ENCODE measurements at places on chromosomes 4 and X.

DNA sequence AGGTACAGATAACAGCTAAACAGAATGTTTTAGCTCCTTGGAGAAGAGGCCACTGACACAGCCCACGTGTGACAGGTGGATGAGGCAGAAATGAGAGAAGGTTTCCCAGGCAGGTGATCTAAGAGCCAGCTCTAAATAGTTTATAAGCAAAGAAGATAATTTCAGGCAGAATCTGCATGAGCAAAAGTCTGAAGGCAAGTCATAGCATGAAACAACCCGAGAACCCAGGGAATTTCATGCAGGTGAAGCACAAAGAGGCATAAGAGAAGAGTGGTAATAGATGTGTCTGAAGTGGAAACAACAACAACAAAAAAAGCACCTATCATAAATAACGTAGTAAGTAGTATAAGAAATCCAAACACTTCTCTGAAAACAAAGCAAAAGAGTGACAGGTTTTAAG lies 275.8 kb upstream of the CPEB2 start:
- no peak for DNase-seq

- DNase-seq: no peak
Measured at GRCh38 chr4:82479562-82479961, 49.2 kb downstream of the ENOPH1 start.

- no peak for DNase-seq
Measured at GRCh38 chr4:17687237-17687857, 72.9 kb downstream of the MED28 start.

DNA sequence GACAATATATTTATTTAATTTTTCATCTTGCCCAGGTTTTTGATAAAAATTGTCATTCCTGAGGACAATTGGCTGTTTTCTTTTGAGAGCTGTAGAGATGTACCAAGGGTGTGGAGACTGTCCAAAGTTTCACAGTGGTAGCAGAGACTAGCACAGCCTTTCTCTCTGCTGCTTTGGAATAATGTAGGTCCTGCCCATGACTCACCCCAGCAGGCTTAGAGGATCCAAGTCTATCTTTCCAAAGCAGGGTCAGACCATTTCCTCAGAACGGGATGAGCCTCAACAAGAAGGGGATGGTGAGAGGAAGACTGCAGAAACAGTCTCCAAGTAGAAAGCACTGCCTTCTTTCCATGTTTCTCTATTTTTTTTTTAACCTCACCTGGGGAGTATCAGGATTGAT lies 131.5 kb upstream of the RPL34 start:
- DNase-seq: no peak

DNA sequence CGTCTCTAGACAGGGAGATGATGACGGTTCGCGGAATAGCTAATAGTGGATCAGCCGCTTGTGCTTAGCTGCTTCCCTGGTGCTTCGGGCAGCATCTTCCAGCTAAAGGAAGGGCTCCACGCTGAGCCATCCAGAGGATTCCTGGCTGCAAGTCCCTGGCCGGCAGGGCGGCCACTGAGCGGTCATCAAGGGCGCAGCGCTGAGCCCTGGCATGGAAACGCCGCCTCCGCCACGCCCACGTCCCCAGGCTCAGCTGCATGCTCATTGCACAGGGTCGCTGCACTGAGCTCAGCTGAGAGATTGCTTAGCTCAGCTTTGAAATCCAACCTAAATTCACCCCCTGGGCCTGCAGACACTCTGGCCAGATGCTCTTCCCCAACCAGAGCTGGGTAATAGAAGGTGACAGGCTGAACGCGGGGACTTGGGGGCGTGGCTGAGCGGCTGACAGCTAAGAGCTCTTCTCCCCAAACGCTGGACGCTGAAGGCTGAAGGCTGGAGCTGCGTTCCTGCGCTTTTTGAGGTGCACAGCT lies 118.2 kb upstream of the KIT start:
- peak; percentile 35 for DNase-seq

DNA sequence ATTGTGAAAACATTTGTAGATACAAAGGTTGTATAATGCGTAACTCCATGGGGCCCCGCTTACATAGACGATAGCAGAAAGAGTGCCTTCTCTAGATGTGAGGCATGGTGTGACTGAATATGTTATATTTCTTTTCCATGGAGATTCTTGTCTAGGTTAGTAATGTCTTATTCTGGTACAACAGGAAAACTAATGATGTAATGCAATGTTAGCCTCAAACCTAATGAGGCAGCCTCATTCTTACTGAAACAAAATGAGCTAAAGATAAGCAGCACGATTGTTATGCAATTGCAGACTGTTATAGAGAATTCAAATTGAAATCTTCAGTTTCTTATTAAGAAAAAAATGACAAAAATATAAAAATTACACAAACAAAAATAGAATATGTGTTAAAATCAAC lies 171.1 kb upstream of the ANKRD50 start:
- DNase-seq: no peak

GRCh38 chr4:105632599-105632998 lies 75.9 kb downstream of the INTS12 start:
- no peak for DNase-seq

GRCh38 chrX:33908898-33909297 lies 223.2 kb downstream of the FAM47A start:
- DNase-seq: no peak

DNA sequence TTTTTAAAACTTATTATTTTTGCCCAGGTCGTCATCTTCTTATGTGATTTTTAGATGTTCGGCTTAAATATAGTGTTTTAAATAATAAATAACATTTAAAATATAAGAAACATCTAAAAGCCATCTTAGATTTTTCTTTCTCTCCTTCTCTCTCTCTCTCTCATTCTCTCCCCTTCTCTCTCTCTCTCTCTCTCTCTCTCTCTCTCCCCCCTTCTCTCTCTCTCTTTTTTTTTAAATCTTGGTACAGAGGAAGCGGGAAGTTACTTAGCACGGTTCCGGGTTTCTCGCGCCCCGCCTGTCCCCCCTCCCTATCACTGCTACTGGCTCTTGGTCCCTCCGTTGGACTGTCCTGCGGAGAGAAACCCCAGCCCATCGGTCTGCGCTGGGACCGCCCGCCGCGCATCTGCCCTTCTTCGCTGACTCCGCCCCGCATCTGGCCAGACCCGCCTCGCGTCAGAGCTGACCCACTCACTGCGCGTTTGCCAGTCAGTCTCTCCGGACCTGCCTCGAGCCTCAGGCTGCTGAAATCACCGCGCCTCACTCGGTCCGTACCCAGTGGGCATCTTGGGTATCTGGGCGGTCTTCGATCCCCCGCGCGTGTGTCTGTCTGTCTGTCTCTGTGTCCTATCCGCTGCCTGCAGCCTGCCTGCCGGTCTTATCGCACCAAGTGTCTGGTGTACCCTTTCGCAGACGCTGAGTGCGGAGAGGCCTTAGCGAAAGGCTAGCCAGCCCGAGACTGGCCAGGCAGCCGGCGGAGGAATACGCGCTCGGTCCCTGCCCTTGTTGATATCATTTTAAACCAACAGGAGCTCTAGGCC lies at the start of gene PABPC5:
Gene PABPC5 (plus strand): TSS at position 489 of the 818 bp plus-strand sequence. CDS start 739 bp downstream, outside the sequence.
- DNase-seq: peak; percentile 47

DNA sequence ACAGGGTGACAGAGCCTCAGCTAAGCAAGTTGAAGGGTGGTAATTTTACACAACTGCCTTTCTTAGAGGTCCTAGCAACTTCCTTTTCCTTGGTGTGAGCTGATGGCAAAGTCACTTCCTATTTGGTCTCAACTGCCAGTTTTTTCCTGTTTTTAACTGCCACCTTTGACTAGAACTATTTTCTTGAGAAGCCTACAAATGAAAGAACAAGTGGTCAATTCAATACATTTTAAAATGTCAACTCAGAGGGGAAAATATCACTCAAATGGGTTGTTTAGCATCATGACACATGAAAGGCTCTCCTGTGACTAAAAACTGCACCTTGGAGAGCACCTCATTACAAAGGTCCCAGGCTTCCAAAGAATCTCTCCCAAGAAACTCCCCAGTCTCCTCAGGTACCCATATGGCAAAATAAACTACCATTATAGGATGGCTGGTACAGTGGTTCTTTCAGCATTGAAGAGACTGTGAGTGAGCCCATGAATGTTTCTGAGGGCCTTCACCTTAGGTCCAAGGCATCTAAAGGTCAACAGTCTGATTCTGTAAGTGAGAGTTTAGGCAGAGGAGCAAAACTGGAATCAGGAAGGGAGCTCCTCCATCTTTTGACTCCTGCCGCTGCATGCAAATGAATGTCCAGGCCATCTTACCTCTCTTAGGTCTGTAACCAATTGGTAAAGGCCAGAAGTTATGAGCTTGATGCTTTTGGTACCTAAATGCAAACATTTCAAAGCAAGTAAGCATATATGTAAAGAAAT lies 5.5 kb upstream of the STK26 start:
- DNase-seq: no peak

DNA sequence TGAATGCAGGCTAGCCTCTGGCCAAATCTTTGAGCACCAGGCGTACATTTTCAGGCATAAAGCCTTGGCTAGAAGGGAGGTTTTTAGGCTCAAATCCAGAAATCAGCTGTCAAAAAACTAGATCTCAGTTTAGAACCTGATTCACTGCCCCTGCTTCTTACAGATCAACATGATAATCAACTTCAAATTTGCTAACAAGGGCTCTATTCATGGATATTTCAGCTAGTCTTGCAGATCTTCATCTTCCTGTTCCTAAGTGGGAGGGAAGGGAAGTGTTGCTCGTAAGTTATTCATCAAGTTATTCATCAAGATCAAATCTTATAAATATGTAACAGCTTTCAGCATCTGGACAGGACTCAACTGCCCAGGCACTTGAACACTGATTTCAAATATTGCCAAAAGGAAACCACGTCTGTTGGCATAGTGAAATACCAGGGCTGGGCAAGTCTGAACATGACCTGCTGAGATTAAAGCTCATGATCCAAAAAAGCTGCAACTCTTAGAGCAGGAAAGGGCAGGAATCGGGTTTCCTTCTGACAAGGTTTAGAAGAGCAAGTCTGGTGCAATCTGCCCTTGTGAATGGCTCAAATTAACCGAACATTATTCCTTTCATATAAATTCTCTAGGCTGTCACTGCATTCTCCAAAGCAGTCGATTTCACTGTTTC lies 200.3 kb downstream of the PDGFC start:
- no peak for DNase-seq

DNA sequence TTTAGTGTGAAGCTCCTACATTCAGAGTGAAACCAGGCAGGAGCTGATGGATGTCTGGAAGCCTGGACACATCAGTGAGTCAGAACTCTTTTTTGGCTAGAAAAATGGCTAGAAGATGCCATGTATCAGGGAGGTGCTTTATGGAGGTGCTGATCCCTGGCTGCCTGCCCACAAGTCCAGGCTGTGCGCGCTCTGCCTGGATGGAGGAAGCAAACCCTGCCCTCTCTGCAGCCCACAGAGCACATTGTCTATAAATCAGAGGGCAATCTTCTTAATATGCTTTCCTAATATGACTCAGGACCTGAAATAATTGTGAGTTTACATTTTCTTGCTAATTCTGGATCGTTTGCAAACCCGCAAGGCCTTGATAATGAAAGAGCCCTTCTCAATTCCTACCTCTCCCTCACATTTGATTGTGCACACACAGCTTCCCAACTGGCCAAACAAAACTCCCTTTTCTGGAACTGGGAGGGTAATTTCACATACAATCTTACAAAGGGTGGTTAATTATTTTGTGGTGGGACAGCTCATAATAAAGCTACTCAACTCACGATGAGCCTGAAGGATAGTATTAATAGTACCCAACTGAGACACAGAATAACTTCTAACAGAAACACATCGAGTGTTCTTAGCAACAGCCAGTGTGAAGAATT lies 11.7 kb downstream of the MFAP3L start:
- no peak for DNase-seq

DNA sequence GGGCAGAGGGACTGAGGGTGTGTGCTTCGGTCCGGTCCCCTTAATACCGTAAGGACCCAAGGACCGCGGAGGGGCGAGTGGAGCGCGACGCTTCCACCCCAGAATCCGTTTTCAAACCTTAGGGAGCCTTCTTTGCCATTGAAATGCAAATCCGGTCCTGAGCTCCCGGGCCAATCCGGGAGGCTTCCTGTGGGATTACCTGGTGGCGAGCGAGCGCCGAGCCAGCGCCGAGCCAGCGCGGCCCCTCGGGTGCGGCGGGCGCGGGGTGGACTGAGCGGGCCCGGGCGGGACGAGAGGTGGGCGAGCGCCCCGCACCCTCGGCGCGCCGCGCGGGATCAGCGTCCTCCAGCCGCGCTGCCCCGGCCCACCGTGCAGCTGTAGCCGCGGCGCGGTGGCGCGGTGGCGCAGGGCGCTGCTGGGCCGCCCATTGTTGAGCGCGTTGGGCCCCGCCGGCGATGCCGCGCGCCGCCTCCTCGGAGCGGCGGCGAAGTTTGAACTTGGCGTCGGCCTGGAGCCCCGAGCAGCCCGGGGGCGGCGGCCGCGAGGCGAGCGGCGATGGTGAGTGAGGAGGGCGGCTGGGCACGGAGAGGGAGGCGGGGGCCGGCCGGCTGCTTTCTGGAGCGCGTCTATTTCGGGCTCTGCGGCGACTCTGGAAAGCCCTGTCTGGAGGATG lies 208.7 kb downstream of the SOWAHB start:
- no peak for DNase-seq

- DNase-seq: no peak
Measured at GRCh38 chr4:145804116-145804515, 124.2 kb downstream of the C4orf51 start.

DNA sequence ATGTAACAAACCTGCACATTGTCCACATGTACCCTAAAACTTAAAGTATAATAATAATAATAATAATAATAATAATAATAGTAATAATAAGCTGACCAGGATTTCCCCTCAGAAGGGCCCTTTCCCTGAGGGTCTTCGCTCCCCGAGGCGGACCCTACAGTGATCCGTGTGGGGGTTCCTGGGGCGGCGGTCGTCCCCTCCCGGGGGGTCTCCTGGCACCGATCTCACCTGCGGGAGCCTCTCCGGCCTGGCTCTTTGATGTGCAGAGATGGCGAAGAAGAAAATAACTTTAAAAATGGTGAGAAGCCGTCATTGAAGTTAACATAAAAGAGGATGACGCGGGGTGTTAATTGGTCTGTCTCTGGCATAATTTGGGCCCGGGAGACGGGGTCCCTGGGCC lies 48.2 kb upstream of the PPP2R3B start:
- no peak for DNase-seq

DNA sequence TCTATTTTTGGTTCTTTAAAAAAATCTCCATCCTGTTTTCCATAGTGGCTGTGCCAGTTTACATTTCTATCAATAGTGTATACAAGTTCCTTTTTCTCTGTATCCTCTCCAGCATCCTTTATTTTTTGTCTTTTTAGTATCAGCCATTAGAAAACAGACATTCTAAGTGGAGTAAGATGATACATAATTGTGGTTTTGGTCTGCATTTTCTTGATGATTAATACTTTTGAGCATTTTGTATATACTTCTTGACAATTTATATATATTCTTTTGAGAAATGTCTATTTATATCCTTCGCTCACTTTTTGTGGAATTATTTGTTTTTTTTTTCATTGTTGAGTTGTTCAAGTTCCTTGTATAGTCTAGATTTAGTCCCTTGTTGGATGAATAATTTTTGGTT lies 382.2 kb upstream of the SPOCK3 start:
- no peak for DNase-seq
